ENCODE measurements at places on chromosomes 2 and 18.

DNA sequence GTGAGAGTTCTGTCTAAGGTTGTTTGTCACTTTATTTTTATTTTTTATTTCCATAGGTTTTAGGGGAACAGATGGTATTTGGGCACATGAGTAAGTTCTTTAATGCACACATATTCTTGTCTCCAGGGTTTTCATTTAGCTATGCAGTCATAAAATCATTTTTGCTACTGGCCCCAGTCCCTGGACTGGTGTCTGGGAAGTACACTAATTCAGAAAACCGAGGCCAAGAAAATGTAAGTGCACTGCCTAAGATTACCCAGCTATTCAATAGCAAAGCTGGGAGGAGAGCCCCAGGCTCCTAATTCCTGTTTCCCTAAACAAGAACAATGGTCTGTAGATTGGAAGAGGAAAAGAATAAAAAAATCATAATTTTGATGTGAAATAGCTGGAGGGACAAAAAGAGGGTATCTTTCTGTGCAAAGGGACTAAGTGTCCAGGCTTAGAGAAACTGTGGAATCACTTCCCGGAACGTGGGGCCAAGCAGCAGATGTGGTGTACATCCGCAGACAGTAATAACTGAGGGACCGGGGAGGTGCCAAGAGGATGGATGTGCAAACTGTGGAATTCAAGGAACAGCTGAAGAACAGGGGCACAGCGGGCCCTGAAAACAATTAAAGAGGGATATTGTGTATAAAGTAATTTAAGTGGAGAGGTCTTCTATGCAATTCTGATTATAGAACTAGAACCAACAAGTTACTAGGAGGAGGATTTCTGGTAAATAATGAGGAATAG is 236.3 kb downstream of the ACKR3 start:
- no peak for DNase-seq

DNA sequence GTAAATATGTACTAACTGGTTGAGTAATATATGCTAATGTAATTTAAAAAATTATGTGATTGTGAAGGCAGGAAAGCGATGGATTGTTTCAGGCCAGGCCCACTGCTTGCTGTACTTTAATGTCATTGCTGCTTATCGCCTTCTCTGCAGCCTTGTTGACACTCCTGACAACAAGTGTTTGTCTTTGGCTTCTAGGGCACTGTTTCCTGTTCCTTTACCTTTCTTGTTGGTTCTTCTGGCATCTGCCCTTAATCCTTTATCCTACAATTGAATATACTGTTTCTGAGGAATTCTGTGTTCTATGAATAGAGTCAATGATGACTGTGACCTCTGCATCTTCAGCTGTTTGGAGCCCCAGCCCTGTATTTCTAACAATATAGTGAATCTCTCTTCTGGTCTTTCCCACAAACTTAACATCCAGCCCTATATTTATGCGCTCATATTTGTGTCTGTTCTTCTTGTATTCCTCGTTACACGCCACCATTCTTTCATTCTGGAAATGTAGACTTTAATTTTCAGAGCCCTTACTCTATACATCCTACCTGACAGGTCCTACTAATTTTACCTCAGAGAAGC is 17.6 kb downstream of the ACSL3 start:
- DNase-seq = no peak

DNA sequence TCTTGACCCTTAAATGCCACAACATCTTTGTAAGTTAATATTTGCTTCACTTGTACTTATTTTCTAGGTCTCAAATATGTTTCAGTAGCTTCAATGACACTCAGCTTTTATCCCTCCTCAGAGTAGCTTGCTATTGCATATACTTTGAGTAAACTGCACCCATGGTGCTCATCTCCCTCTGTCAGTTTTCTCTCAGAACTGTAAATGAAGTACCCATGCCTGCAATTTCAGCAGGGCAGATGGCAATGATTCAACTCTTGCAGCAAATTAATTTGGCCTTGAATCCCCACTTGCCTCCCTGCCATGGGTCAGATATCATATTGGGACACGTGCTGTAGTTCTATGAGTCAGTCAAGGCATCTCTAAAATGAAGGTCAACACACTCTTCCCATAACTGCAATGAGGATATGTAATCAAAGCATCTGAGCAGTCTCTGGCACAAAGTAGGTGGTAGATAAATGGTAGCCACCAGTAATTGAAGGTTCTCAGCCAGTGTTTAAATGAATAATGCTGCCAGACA is 225.8 kb downstream of the PIEZO2 start:
- no peak for DNase-seq

GRCh38 chr2:45595721-45596435 is 15.2 kb downstream of the SRBD1 start:
- no peak for DNase-seq

DNA sequence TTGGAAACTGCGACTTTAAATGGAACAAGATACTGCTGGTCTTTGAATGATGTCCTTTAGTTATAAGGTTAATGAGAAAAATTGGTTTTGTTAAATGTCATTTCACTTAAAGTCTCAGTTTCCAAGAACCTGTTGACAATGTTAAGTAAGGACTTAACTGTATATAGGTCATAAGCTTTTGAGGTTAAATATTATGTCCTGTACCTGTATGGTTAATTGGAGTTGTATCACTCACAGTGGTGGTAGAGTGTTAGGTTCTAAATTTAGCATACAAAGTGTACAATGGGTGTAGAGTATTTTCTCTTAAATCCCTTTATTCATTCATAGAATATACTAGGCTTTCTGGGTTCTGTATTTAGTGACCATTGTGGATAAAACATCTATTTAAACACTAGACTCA is 110.2 kb downstream of the HAUS1 start:
- no peak for DNase-seq

DNA sequence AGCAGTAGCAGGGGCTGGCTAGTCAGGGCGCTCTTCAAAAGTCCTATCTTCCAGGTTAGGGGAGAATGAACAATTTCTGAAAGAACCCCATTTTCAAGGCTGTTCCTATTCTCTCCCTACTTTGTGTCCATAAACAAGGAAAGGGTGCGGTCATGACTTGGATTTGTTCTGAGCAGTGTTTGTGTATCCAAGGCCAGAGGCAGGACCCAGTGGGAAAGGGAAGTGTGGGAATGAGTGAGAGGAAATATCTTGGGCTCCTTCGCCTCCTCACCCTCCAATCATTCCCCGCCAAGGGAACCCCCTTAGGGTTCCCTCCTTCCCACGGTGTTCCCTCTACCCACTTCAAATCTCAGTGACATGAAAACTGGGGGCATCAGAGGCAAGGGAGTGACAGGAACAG is 25.5 kb upstream of the SPTBN1 start:
- DNase-seq = no peak

- DNase-seq = no peak
These were observed 872.6 kb downstream of the BCL11A start for GRCh38 chr2:59680863-59681262.

DNA sequence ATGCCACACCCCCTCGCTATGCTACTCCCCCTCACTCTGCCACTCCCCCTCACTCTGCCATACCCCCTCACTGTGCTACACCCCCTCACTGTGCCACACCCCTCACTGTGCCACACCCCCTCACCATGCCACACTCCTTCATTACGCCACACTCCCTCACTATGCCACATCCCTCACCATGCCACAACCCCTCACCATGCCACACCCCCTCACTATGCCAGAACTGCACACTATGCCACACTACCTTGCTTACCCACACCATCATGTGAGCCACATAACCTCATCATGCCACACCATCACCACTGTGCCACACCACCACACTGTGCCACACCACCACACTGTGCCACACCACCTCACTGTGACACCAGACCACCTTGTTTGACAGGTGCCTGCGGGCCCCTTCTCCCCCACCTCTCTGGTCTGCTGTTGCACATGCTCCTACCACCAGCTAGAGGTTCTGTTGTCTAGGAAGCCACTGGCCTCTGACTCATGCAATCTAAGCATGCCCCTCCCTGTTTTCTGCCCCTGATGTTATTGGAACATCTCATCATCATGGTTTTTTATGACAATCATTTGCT is 22.0 kb downstream of the MARCHF4 start:
- no peak for DNase-seq

DNA sequence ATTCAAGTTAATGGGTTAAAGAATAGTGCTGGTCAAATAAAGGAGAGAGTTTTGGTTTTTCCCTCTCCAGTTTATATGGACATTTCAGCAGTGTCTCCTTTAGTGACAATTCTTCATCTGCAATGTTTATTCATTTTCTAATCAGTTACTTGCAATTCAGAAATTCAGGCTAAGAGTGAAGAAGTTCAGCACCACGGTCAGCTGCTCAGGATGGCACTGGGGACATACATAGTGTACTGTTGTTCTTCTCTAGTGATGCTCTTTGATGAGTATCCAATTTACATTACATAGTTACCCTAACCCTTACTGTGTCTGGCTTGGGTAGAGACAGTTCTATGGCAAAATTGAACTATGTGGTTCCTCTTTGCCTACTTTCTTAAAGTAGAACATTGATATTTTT is 412.7 kb downstream of the CNTNAP5 start:
- DNase-seq = no peak

GRCh38 chr2:198494931-198495330 is 690.5 kb downstream of the PLCL1 start:
- no peak for DNase-seq

DNA sequence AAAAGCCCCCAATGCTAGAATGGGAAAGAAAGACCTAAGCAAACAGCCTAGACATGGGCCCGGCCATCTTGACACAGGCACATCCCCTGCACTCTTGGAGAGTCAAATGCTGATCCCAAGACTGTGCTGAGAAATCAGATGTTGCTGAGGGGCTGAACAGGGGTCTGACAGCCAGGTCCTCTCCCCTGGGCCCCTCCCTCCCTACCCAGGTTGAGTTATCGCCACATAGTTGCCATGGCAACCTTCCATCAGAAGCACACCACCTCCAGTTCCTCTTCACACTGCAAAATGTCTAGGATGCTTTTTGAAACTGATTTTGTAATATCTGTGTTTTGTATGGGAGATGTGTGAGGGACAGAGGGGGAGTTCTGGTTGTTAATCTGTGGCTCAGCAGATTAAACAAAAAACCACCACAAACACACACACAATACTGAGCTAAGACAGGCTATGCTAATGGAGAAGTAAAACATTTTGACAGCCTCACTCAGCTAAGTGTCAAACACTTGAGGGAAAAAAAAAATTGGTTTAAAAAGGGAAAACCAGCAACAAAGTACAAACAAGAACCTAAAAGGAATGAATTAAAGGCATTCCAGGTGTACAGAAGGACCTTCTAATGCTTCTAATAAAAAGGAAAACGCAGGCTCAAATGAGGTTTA is 88.2 kb downstream of the TMEM163 start:
- DNase-seq = no peak

GRCh38 chr2:229042349-229042748 is 228.7 kb downstream of the PID1 start:
- no peak for DNase-seq

- DNase-seq = no peak
These were observed 8.9 kb downstream of the ASIC4 start for GRCh38 chr2:219523031-219523671.

DNA sequence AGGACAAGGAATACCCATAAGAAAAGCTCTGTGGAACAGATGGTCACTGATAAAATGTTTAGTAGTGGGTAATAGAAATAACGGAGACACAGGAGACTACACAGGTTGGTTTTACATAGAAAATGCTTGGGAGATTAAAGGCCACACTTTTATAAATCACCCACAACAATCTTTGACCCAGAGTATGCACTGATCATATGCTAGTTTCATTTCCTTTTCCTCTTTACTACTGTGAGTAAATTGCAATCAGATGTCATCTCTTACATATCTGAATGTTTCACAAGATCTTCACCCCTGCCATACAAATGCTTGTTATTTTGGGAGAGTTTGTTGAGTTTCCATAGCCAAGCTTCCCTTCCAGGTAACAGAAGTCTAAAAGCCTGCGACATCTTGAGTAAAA is 978.4 kb upstream of the KLHL29 start:
- DNase-seq = no peak

- DNase-seq = no peak
These were observed 1052.6 kb upstream of the DDX18 start for GRCh38 chr2:116761864-116762263.

- no peak for DNase-seq
These were observed 147.4 kb downstream of the MEIS1 start for GRCh38 chr2:66582104-66582986.

DNA sequence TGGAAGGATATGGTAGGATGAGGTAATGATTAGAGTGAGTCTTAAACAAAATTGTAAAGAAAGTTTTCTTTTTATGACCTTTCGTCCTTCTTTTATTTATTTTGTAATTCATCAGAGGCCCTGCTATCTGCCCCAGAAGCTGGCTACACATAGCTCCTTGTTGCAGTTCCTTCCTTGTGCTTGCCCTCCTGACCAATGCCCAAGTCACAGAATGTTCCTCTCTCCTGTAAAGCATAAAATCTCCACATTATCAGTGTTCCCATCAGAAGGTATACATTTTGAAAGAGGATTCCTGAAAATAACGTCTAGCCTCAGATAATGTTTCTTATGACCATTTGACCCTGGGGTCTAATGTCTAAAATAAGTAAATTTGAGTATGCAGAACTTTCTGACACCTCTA is 78.3 kb downstream of the RND3 start:
- DNase-seq = no peak

DNA sequence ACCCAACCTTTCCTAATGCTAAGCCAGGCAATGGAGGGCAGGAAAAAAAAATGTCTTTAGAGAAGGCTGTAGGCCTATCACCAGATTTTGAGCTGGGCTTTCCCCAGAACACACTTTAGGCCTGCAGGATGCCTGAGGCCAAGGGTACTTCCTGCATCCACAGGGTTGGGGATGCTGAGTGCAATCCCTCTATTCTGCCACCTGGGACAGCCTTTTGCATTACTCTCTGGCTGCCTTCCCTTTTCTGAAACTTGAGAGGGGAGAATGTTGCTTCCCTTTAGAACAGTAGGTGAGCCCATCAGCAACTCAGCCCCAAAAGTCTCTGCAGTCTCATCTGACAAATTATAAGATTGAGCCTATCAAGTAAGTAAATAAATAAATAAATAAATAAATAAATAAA is 195.2 kb downstream of the SLC8A1 start:
- DNase-seq = no peak

DNA sequence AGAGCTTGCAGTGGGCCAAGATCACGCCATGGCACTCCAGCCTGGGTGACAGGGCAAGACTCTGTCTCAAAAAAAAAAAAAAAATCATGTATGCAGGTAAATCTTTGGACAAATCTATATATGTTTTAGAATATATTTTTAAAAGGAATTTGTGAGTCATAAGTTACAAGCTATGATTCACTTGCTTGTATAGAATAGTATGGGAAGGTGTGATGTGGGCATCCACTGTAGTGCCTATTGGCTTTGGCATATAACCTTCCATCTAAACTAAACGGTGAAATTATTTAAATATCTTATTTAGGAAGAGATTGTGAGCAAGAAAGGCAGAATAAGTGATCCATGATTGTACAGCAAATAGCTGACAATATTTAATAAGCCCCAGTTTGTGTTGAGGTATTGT is 261.1 kb downstream of the GALNT13 start:
- no peak for DNase-seq

All from NCI-H187 treated with DMSO at 0.1 percent for 48 hours (cell line).